ENCODE measurements at places on chromosomes 4 and X.

- DNase-seq: no peak
- H3K27me3 ChIP-seq: peaks cover 97% of the 10 kb centered on the region
- H3K36me3 ChIP-seq: 0 out of 2 replicates have a peak, but pooled peaks cover 6% of the 10 kb centered on the region
- H3K4me1 ChIP-seq: peaks cover 37% of the 10 kb centered on the region
- H3K27ac ChIP-seq: no peak overlapping the region
Measured at GRCh38 chrX:100407784-100408712, 2.0 kb downstream of the PCDH19 start.

GRCh38 chr4:168882650-168883233 lies 127.3 kb downstream of the CBR4 start:
- no peak overlapping the region for H3K4me3 ChIP-seq
- H3K36me3 ChIP-seq: no peaks in the 10 kb centered on the region
- no peak for DNase-seq
- H3K27ac ChIP-seq: no peak overlapping the region
- H3K4me1 ChIP-seq: peaks cover 6% of the 10 kb centered on the region

GRCh38 chrX:40090050-40090804 lies 7.5 kb downstream of the BCOR start:
- H3K27me3 ChIP-seq: peaks cover 24% of the 10 kb centered on the region
- H3K4me3 ChIP-seq: peak overlapping the region; percentile 86
- no peak overlapping the region for H3K27ac ChIP-seq
- H3K36me3 ChIP-seq: peaks cover 7% of the 10 kb centered on the region

DNA sequence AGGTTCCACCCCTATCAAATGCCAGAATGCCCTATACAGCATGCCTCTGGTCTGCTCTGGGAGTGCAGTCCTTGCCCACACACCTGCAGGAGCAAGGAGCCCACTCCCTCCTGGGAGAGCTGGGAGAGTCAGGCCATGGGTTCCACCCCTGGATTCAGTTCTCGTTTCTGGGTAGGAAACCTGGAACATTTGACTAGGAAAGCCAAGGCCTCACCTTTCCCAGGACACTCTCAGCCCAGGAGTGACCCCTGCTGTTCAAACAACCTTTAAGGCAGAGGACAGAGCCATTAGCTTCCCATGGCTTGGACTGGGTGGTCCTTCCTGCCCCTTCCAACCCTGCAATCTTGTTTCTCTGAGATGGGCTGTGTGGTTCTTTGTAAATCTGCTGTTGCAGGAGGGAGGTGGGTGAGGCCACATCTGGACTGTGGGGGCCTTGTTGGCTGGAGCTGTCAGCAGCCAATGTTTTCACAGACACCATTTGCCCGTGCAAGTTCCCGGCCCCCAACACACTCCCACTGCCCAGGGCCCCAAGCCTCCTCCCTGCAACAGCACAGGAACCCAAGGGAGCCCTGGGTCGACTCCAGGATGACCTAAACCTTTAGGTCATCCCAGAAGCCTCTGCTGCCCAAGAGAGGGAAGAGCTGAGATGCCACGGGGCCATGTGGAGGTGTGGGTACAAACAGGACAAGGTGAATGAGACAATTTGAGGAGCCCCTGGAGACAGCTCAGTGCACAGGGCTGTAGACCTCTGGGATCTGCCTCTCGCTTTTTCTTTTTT lies 104.4 kb downstream of the PJA1 start:
- H3K4me3 ChIP-seq: no peak overlapping the region
- peaks cover 6% of the 10 kb centered on the region for H3K4me1 ChIP-seq
- no peaks in the 10 kb centered on the region for H3K36me3 ChIP-seq
- peaks cover 2% of the 10 kb centered on the region for H3K27me3 ChIP-seq
- DNase-seq: peak; percentile 37

- H3K4me3 ChIP-seq: no peak overlapping the region
- no peak overlapping the region for H3K27ac ChIP-seq
- peaks cover 28% of the 10 kb centered on the region for H3K4me1 ChIP-seq
- H3K27me3 ChIP-seq: no peaks in the 10 kb centered on the region
- DNase-seq: no peak
Measured at GRCh38 chrX:37578045-37578444, 6.6 kb downstream of the LANCL3 start.

Data from WTC11 (cell line).